ENCODE measurements at places on chromosomes 5 and 9.

GRCh38 chr5:5275211-5275610, 135.1 kb downstream of the ADAMTS16 start:
- no peak for DNase-seq

- DNase-seq = no peak
These were observed 75.6 kb upstream of the VLDLR start for GRCh38 chr9:2545881-2546490.

DNA sequence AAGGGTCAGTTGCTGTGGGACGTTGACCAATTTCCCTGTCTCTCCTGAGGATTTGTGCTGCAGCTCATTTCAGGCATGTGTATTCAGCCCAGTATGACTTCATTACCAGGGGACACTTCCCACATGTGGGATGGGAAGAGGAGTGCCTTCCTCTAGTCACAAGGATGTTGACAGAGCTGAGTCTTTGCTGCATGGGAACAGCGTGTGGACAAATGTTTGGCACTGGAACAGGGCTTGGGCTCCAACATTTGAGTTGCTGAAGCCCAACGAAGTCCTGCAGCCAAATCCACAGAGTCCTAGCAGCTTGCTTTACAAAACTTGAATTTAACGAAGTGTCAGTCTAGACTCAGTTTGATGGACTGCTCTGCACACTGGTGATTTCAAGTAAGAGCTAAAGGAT, 283.2 kb downstream of the SH3GL2 start:
- no peak for DNase-seq

DNA sequence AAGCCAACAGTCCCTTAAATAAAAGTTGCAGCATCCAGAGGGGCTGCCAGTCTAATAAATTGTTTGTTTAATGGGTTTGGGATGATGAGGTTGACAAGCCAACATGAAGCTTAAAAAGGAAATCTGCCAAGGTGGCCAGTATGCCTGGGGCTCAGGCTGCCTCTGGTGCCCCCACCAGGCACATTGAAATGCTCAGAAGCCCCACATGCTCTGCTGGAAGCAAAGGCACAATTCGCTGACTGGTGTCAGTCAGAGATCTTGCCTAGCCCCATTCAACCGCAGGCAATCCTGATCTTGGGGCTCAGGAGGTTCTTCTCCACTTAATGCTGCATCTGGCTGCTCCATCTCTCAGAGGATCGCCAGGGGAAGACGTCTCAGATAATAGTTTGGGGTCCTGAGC, 44.2 kb upstream of the TCERG1 start:
- DNase-seq = no peak

- DNase-seq = no peak
These were observed 38.7 kb upstream of the PTGS1 start for GRCh38 chr9:122332083-122332482.

DNA sequence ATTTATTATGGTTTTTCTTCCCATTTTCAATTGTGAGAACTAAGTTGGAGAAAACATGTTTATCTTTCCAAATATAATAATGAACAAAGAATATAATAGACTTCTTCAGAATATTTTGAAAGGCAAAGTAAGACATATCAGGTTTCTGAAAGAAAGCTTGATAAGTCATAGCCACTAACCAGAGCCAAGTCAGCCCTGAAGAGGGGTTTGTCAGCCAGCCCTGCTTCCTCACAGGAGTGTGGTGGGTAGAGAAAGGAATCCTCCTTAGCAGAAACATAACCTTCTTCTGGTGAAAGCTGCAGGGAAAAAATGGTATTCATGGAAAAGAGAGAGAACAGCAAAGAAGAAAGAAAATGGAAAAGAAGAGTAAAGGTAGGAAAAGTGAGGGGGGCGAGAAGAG, 93.4 kb downstream of the MPDZ start:
- no peak for DNase-seq

- no peak for DNase-seq
These were observed 219.4 kb downstream of the SPOCK1 start for GRCh38 chr5:137279521-137280231.
